ENCODE measurements at places on chromosomes 4 and X.

DNA sequence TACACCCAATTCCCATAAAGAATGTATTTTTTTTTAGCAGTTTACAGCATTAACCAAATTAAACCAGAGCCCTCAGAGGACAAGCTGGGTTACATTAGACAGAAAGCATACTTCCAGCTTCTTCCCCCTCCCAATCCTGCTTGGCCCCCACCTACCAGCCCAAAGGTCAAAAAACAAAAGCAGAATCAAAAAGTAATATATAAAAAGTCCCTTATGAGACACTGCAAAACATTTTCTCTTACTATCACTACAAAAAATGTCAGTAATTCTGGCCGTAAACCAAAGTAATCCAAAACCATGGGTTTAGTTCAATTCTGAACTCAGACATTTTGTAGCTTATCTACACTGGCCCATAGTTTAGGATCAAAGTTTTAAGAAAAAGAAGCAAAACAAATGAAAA lies 38.0 kb downstream of the APBB2 start:
- DNase-seq, result no peak

- no peak for DNase-seq
Observed at GRCh38 chr4:102439812-102440211, 61.3 kb upstream of the NFKB1 start.

DNA sequence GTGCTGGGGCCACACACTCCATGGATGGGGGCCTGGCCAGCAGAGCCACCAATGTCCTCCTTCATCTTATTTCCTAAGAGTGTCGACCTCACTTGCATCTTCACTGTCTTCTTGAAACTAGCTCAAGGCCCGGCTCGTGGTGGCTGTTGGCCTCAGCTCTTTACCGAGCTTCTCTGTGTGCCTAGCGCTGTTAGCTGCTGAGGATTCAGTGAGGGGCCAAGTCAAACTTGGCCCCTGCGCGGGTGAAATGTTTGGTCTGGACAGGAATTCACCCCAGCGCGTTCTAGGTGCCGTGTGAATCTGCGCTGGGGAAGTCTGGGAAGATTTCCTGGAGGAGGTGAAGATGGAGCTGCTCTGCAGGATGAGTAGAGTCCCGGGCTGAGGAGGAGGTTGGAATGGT lies 8.5 kb downstream of the SORCS2 start:
- no peak for DNase-seq

GRCh38 chr4:165437691-165438090 lies 58.9 kb downstream of the CPE start:
- no peak for DNase-seq

DNA sequence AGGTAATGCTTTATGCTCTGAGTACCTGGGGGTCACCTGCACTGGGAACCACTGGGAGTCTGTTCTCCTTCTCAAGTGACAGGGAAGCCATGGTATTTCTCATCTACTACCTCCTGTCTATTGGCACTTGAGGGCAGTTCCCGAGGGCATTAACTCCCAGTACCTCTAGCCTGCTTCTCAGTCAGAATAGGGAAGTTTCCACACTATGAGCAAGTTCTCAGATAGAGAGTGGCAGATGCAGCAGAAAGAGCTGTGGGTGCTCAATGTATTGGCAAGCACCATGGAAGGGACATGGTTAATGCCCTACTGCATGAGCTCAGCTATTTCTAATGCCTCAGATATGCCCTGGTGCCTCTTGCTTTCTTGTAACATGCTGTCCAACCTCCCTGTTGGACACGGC lies 74.1 kb downstream of the ANOS1 start:
- no peak for DNase-seq

GRCh38 chrX:108736509-108737479 lies at the start of gene IRS4:
IRS4 (minus strand) TSS chrX:108736563.
- DNase-seq, result no peak

GRCh38 chr4:56804551-56804950 lies 16.9 kb downstream of the SPINK2 start:
- no peak for DNase-seq

DNA sequence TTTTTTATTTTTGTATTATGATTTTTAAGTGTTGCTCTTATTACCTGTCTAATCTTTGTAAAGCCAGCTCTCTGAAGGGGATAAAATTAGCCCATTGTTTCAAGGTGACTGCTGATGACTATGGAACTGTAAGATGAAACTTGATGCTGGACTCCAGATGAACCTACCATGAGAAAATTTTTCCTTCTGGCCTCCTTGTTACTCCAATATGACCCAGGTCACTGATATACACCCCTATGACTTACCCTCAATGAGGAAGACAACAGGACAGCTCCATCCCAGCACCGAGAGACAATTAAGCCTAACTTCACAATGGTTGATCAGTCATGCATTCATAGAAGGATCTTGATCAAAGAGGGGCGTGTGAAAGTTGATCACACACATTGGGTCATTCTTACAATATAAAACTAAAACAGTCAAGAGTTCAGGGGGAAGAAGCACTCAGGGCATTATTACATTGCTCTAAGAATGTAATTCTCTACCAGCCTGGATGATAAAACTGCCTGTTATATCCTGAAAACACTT lies 230.8 kb upstream of the AGTR2 start:
- DNase-seq, result no peak

GRCh38 chr4:76744241-76744921 lies 153.6 kb downstream of the SOWAHB start:
- DNase-seq, result no peak

DNA sequence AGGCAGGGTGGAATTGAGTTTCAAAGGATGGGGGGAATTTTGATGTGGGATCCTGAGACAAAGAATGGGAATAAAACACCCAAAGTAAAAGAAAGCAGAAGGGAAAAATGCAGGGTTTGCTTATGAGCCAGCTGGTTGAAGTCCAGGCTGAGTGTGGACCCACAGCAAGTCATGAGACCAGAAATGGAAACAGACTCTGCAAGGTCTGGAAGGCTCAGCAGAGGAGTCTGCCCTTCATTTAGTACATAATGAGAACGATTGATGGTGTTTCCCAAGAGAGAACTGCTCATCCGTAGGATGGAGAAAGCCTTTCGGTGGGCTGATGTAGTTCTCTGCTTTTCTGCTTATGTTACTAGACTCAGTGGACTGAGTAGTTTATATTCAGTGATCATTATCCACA lies 259.1 kb downstream of the C4orf33 start:
- DNase-seq, result no peak

DNA sequence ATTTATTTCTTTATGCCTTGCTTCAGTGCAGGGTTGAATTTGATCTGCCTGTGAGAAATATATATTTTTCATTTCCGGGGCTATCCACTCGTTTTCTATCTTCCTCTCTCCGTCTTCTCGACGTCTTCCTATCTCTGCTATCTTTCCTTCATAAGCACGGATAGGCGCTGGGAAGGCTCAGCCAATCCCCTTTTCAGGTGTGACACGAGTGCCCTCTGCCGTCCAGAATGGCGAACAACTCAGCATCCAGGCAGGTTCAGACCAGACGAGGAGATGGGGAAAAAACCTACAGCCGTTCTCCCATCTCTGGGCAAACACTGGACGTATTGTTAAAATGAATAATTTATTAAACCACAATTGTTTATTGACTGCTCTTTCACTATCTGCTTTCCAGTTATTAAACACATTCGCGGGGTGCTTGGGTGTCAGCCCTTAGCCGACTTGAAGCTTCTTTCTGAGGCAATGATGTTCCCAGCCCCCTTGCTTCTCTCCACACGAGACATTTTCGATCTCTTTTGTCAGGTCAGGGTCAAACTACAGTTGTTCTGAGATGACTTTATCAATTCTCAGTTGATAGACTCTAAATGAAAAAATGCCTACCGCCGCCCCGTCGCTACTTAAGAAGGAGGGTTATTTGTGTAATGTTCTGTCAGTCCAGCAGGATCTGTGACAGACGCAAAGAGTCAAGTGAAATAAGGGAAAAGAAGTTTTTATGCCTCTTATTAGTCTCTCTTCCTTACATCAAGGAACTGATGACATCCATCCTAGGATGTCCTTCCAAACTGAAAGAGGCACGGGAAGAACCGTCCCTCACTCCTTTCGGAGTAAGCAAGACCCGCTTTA lies 96.3 kb upstream of the NOCT start:
- DNase-seq, result peak; percentile 17

GRCh38 chr4:132557660-132558059 lies 591.4 kb upstream of the PCDH10 start:
- DNase-seq, result no peak

DNA sequence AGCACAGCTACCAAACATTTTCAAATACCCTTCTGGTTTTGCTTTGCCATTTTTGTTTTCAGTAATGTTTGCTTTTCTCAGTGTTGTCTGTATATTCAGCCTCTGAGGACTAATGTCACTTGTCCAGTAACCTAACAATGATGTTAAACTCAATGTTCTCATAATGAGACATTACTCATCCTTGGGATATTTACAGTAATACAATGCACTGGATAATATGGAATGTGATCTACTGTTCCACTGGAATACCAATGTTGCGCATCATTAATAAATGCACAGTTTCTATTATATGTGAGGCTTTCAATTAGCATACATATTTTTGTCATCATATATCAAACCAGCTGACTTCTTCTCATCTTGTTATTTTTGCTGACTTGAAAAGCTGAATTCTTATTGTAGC lies 259.1 kb downstream of the SH2D1A start:
- DNase-seq, result no peak

DNA sequence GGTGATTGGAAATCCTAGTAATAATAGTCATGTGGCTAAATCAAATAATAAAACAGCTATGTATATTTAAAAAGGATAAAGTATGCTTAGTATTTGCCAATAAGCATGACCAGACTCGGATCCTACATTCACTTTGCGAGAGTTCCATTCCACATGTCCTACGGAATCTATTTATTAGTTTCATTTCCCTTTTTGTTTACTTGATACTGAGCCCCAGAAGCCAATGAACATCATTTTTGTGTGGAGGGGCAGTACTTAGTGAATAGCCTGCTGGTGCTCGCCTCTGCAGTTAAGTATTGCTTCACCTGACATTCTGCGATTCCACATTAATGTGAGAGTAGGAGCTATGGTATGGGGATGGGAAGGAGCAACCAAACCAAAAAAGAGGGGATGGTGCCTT lies 58.5 kb upstream of the NAP1L5 start:
- no peak for DNase-seq

DNA sequence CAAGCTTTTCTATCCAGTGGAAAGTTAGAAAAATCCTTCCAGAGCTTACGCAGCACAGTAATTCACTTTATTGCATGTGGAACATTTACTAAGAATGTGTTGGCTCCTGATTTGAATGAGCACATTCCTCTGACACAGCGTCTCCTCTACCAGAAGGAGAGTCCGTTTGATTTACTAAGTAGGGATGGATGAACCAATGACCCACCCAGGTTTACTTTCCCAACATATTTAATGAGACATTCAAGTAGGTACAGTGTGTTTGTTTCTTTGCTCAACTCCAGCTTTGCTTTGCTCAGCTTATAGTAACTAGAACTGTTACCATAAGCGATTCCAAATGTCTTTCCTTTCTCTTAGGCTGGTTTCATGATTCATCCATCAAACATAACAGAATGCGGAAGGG lies 161.7 kb downstream of the SMARCA1 start:
- DNase-seq, result no peak

- DNase-seq, result no peak
Observed at GRCh38 chr4:70761276-70761816, 39.6 kb downstream of the RUFY3 start.

GRCh38 chrX:154298312-154298711 lies 2.7 kb downstream of the TKTL1 start:
- no peak for DNase-seq

GRCh38 chr4:182513587-182514291 lies 270.5 kb downstream of the TENM3 start:
- no peak for DNase-seq

DNA sequence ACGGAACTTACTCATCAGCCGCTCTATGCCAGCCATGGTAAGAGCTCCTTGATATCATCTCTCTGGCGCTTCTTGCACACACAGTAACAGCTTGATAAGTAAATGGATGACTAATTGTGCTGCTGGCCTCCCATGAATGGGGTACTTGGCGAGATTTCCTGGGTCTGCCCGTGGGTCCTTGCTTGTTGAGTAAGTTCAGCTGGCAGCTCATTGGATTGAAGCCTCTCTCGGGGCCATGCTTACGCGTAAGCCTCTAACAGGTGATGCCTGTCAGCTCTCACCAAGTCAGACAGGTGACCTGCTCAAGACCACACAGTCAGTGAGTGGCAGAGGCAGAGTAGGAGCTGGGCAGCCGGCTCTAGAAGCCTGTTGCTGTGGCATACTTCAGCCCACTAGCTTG lies 7.7 kb downstream of the NSG1 start:
- DNase-seq, result no peak

GRCh38 chr4:38565271-38566199 lies 98.5 kb upstream of the KLF3 start:
- DNase-seq, result no peak

DNA sequence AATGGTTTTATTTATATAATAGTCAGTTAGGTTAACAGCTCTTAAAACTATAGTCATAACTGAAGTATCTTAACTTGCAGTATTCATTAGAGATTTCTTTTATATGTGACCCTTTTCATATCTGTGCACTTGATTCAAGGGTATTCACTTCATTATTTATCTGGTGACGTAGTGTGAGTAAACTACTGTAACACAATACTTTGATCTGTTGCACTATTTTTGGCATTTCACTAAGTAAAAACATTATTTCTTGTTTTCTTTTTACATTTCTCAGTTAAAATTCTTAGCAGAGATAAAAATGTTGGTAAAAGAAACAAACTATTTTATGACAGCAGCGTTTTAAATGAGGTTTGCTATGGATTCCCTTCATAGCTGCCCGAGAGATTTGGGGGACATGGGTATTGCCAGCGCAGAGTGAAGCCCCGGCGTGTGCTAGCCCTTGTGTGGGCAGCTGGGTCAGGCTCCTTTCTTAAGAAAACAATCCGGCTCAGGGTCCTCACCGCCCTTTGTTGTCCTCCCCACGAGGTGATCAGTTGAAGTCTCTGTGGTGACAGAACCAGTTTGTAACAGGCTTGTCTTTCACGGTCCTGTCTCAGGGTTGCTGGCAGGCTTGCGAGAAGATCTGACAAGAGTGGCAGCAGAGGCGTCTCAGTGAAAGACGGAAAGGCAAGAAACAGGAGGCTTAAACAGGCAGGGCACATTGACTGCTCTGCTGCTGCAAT lies 293.4 kb downstream of the BMPR1B start:
- DNase-seq, result no peak

DNA sequence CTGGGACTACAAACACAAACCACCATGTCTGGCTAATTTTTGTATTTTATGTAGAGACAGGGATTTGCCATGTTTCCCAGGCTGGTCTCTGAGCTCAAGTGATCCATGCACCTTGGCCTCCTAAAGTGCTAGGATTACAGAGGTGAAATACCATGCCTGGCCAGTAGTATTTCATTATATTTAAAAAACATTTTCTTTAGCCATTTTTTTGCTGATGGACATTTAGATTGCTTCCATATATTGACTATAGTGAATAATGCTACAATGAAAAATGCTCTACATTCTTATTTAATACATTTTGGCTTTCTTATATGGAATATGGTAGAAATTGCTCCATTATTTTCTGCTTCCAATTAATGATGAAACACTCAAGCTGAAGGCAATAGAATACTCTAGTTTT lies 1439.7 kb downstream of the FSTL5 start:
- DNase-seq, result no peak

DNA sequence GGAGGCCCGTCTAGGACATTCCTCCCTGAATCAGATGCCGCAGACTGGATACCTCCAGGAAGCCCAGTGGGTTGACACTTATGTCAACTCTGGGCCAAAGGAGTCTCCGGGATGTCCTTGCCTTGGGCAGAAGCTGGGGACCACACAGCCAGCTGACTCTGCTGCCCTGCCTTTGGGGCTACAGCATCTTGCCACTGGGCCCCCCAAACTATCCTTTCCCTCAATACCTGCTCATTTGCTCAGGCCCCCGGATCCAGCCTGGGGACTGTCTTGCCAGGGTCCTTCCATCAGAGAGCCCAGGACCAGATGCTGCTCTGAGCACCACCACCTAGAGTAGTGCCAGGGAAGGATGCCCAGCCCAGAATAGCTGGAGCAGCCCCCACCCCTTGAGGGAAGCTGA lies 19.0 kb downstream of the RAB33A start:
- DNase-seq, result no peak
